Karpas-422 (cell line): ENCODE measurements at places on chromosomes 11 and 22. TPM values are rescaled to one million over a fixed set of nuclear protein-coding genes. Genes with fewer than 3 reads are reported as not detected.

GRCh38 chr11:35182317-35182939 lies 43.5 kb downstream of the CD44 start:
- no peak for DNase-seq

DNA sequence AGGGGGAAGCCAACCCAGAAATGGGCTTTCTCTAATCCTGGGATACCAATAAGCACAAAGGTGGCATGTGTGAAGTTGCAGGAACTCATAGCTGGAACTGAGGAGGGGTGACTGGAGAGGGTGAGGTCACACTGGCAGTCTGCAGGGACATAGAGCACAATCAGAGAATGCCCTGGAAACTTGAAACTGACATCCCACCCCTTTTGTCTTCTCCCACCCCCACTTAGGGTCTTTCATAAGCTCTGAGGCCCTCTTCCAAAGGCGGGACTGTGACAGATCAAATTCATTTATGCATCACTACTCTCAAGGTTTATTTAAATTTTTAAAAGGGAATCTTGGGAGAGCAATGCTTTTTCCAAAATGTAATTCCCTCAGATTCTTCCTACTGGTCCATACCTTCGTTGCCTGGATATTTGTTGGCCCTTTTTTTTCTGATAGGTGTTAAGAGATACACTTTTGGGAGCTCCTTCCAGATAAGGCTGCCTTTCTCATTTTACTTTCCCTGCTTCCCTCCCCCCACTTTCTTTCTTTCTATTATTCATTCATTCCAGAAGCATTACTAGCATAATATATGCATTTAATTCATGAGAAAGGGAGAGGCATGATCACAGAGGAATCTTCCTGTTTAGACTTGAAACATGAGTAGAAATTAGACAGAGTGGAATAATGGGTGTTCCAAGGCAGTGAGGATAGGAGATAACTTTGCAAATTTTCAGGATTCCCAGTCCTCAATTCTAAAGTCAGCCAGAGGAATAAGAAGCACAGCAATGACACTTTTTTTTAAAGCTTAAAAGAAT lies 14.8 kb downstream of the OR51E2 start:
- no peak for DNase-seq

GRCh38 chr22:45179276-45180049 lies 15.7 kb downstream of the NUP50 start:
- DNase-seq: no peak

DNA sequence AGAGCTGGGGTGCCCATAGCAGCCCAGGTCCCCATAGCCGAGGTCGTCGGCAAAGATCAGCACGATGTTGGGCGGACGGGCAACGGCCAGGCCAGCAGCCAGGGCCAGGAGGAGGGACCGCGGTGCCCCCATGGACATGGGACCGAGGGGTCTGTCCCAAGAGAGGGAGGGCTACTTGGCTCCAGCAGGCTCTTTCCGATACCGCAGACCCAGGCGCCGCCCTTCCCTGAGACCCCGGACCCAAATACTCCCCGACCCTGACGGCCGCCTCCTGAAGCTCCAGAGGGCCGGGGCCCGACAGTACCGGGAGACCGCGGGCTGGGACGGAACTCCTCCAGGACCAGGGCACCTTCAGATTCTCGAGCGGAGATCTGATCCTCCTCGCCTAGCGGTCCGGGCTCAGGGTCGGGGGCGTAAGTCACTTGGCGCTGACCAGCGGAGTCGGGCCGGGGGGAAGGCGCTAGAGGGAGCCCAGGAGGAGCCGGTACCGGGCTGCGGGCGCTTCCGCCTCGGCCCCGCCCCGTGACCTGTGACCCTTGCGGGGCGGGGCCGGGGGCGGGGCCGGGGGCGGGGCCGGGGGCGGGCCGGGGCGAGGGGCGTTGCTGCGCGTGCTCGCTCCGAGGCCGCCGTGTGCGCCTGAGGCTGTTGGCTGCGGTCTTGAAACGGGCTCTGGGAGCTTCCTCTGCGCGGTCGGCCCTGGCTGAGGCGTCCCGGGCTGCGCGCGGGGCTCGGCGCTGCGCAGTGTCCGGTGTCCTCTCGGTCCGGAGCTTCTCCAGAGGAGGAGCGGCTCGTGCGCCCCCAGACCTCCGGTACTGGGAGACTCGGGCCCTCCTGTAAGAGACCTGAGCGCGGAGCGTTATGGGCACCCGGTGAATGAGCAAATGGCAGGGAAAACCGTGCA lies at the start of gene ARSA:
Gene ARSA (minus strand): TSS at position 511 of the 901 bp plus-strand sequence. CDS start 373 bp downstream, at position 138.
- peak; percentile 93 for DNase-seq

DNA sequence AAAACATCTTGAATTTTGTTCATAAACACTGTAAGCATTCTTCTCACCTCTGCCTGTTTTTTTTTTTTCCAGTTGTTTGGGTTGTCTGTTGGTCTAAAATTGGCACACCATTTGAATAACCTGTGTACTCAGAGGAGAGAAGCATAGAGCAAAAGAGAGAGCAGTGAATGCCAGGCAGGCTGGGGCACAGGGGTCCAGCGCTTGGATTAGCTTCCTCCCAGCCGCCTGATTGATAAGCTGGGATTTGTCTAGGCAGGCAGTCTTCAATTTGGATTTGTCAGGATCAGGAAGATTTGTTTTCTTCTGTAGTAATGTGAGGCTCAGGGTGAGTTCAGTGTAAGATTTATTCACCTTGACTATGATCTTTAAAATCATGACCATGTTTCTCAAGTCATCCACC lies 59.0 kb downstream of the ARL14EP start:
- no peak for DNase-seq

DNA sequence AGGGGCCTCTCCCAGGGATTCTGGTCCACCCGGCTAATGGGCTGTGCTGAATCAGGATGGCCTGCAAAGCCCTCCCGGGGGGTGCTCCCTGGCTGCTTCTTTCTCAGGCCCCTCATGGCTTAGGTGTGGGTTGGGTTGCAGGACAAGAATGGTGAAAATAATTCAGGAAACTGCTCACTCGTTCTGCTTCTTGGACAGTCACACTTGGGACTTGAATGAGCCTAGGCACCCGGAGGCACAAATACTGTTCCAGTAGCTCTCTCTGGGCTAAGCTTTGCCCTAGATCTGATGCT lies 83.2 kb downstream of the TRIM29 start:
- no peak for DNase-seq

DNA sequence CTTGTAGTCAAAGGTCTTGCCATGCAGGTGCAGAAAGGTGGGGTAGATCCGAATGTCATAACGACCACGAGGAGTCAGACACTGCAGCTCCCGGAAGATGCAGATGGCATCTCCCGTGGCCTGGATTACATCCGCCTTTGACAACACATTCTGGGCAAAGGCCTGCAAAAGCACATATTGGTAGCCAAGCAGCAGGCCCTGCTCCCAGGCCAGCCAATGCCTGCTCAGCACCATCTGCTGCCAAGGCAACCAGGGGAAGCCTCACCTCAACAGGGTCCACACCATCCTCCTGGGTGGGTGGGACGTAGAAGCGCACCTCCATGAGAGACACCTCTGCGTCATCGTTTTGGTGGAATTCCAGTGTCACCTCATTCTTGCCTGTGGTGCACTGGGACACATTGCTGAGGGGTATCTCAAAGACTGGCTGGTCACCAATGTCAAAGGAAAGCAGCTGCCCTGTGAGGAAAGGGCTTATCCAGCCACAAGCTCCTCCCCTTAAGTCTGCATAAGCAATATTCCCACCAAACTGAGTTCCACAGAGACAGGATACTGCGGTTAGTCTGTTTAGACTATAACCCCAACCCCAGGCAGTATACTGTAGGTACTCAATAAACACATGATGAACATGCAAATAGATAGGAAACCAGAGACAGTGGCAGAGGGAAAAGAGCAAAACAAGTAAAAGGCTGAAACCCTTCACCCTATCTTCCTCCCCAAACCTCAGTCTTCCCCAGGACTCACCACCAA lies 2.8 kb downstream of the SSRP1 start:
- DNase-seq: no peak

DNA sequence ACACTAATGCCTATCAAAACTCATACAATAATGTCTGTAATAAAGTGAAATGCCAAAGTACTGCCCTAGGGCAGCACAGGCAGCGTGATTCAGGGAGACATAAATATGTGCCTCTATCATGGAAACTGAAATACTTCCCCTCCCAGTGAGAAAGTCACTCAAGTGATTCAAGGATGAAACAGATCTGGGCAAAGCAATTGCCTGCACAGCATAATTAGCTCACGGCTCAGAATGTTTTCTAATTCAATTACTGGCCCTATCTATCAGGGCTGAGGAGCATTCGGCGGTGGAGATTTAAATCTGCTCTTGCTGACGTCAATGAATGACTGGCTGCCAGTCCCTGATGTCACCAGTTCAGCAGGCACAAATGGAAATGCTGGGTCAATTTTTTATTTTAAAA lies 27.7 kb upstream of the PPP2R1B start:
- no peak for DNase-seq

GRCh38 chr11:67266449-67267187 lies at the start of gene GRK2:
Gene GRK2, plus strand, starts transcription at chr11:67266473. Its CDS starts 227 bp downstream, at chr11:67266700.
- peak; percentile 86 for DNase-seq

- DNase-seq: no peak
These were observed 104.7 kb downstream of the PLEKHA7 start for GRCh38 chr11:16909359-16910035.

- DNase-seq: no peak
These were observed 5.7 kb downstream of the PRR5 start for GRCh38 chr22:44707752-44708151.

The NPAS4 gene
- not detected in 2 replicates for total RNA-seq

- DNase-seq: no peak
These were observed 388 bp downstream of the HINFP start for GRCh38 chr11:119121811-119122124.

GRCh38 chr11:127226949-127227348 lies 226.4 kb upstream of the KIRREL3 start:
- DNase-seq: no peak

- DNase-seq: no peak
These were observed 79.1 kb downstream of the UVRAG start for GRCh38 chr11:75894036-75894585.

- no peak for DNase-seq
These were observed 18.9 kb upstream of the EFCAB6 start for GRCh38 chr22:43830931-43831560.

DNA sequence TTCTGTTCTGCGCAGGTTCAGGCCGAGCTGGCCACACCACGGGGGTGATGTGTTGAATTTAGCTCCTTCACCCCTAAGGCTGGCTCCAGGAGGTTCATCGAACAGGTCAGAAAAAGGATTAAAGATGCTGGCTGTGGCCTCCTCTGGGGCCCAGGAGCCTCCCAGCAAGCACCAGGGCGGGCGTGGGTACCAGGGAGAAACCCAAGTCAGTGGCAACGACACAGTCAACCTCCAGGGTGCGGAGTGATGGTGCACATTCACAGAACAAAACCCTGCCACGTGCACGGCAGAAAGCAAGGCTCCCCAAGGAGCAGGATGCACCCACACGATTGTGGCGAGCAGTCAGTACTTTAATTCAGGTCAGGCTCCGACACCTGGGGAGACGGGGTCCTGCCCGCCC lies 10.8 kb downstream of the C11orf24 start:
- no peak for DNase-seq

DNA sequence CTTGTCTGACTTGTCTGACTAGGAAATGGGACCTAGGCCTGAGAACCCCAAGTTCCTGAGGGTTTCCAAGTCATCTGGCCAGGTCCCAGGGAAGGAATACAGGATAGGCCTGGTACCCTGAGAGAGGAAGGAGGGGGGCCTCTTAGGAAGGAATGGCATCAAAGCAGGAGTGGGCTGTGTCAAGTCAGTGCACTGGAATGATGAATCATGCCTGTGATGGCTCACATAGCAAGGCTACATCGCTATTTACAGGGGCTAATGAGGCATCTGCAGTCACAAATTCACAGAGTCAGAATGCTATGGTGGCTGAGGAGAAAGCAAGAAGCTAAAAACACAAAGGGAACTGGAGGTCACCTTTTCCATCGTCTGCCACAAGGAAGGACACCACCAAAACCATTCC lies 247.3 kb downstream of the NXPE2 start:
- no peak for DNase-seq

GRCh38 chr22:23246982-23247766 lies 66.9 kb downstream of the BCR start:
- no peak for DNase-seq

DNA sequence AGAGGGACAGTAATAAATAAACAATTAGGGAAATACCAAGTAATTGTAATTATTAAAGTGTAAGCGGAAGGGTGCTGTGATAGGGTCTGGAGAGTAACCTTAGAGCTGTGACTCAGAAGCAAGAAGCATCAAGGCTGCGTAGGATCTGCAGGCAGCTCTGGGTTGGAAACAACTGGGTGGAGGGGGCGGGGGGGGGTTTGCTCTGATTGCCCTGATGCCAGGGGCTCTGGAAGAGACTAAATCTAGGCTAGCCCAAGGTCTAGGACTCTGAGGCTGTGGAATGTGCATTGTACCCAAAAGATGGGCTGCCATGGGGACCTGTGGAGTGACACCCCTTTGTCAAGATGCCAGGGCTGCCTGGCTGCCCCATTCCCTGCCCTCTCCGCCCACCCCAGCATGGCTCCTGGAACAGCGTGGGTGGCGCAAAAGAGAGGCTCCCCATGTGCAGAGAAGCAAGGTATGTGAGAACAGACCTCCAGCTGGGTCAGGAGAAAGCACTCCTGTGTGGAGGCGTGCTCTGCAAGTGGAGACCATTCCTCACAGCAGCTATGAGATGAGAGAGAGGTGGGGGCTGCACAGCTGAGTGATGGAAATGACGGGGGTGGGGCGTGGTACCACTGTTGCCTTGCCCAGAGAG lies 101.1 kb upstream of the CRYBB3 start:
- no peak for DNase-seq

GRCh38 chr11:128458321-128458720 lies 129.0 kb downstream of the ETS1 start:
- no peak for DNase-seq

- DNase-seq: no peak
These were observed 217.8 kb upstream of the TBCEL start for GRCh38 chr11:120805960-120806555.

The FOLH1 gene
- total RNA-seq: not detected in 2 replicates

The ZBTB16 gene
- total RNA-seq: not detected in 2 replicates

The KCNJ11 gene
- 0.26 and 0.58 TPM in 2 replicates for total RNA-seq

- DNase-seq: no peak
These were observed 338.9 kb upstream of the ANO3 start for GRCh38 chr11:25993016-25993415.

The UBE2L6 gene
- total RNA-seq: 123 and 129 TPM in 2 replicates

The POU2AF2 gene
- total RNA-seq: not detected in 2 replicates

The KIF18A gene
- 16.5 and 30.7 TPM in 2 replicates for total RNA-seq

The OPCML gene
- not detected in 2 replicates for total RNA-seq
